Purkinje cell (primary cell): ENCODE measurements at places on chromosomes 1 and 21. TPM values are rescaled to one million over a fixed set of nuclear protein-coding genes. Genes with fewer than 3 reads are reported as not detected.

The CD84 gene
- not detected in 2 replicates for polyA plus RNA-seq

The SELE gene
- polyA plus RNA-seq, result not detected in 2 replicates

The EVA1C gene
- polyA plus RNA-seq, result 7.7 and 11.4 TPM in 2 replicates

The WDR64 gene
- not detected in 2 replicates for polyA plus RNA-seq

The NTMT2 gene
- not detected in 2 replicates for polyA plus RNA-seq

The ADAMTS1 gene
- polyA plus RNA-seq, result 1.3 and 3.3 TPM in 2 replicates

The AMPD1 gene
- polyA plus RNA-seq, result not detected in 2 replicates

The CFAP107 gene
- not detected in 2 replicates for polyA plus RNA-seq

The RNU1-3 gene
- polyA plus RNA-seq, result not detected in 2 replicates

The HES4 gene
- polyA plus RNA-seq, result not detected in 2 replicates

The DNAJC6 gene
- polyA plus RNA-seq, result 92.3 and 101 TPM in 2 replicates

The CLDN8 gene
- polyA plus RNA-seq, result not detected in 2 replicates

The SMIM1 gene
- polyA plus RNA-seq, result not detected in 2 replicates

The TCHHL1 gene
- polyA plus RNA-seq, result not detected in 2 replicates

The CR1 gene
- polyA plus RNA-seq, result not detected in 2 replicates

The GPR37L1 gene
- polyA plus RNA-seq, result 25.0 and 33.3 TPM in 2 replicates

The PAQR6 gene
- polyA plus RNA-seq, result 0.20 and 1.6 TPM in 2 replicates

The VWA5B1 gene
- not detected in 2 replicates for polyA plus RNA-seq

The COX20 gene
- polyA plus RNA-seq, result 132 and 140 TPM in 2 replicates

The TNFRSF25 gene
- polyA plus RNA-seq, result 2.7 and 6.0 TPM in 2 replicates

The KRTAP19-3 gene
- not detected in 2 replicates for polyA plus RNA-seq

The FCRLB gene
- polyA plus RNA-seq, result 1.2 and 6.0 TPM in 2 replicates

The LCE2A gene
- polyA plus RNA-seq, result not detected in 2 replicates

The SUCO gene
- 27.6 and 30.2 TPM in 2 replicates for polyA plus RNA-seq

The GBP3 gene
- 1.9 and 2.7 TPM in 2 replicates for polyA plus RNA-seq

The IL20 gene
- not detected in 2 replicates for polyA plus RNA-seq

The HJV gene
- polyA plus RNA-seq, result not detected in 2 replicates

The GJA8 gene
- polyA plus RNA-seq, result not detected in 2 replicates

The FCRL3 gene
- polyA plus RNA-seq, result not detected in 2 replicates

The CASZ1 gene
- 0.69 TPM in 1 of 2 replicates, not detected in the other for polyA plus RNA-seq

The CNIH3 gene
- polyA plus RNA-seq, result 5.7 and 11.3 TPM in 2 replicates

The GBP7 gene
- 0.13 TPM in 1 of 2 replicates, not detected in the other for polyA plus RNA-seq

The RXFP4 gene
- not detected in 2 replicates for polyA plus RNA-seq

The RAP1GAP gene
- 6.6 and 9.3 TPM in 2 replicates for polyA plus RNA-seq

The KRTAP19-1 gene
- polyA plus RNA-seq, result not detected in 2 replicates

The PM20D1 gene
- 0.50 and 4.9 TPM in 2 replicates for polyA plus RNA-seq

The PROK1 gene
- not detected in 2 replicates for polyA plus RNA-seq

The OR2L13 gene
- 0.48 and 3.1 TPM in 2 replicates for polyA plus RNA-seq

The SUMO3 gene
- polyA plus RNA-seq, result 66.7 and 90.6 TPM in 2 replicates

The SEC16B gene
- 0.65 and 2.0 TPM in 2 replicates for polyA plus RNA-seq
